ENCODE measurements at places on chromosomes 3 and 15. TPM values are rescaled to one million over a fixed set of nuclear protein-coding genes. Genes with fewer than 3 reads are reported as not detected.

Gene MORC1
- not detected for total RNA-seq

Gene SLC26A6
- 19.7 TPM for total RNA-seq

Gene CLRN1
- total RNA-seq = not detected

Gene ZNF502
- 6.5 TPM for total RNA-seq

Gene RTP3
- total RNA-seq = not detected
